ENCODE measurements at places on chromosomes 12 and 14.
A peak's percentile ranks its signal among the peaks of the same experiment; 100 is the strongest.

DNA sequence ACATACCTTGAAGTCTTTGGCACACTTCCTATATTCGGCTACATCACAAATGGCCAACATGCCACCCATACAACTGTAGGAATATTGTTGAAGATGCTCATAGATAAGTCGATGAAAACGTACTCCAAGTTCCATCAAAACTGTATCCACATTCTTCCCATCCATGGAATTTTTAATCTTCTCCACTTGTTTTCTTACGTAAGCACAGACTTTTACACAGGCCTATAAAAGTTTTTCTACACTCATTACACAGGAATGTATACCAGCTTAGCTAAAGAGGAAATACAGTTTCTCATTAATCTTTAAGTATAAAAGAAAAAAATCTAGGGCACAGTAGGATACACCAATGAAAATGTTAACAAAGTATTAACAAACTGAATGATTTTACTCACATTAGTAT lies 59.1 kb downstream of the EXOC5 start:
- DNase-seq, result peak; percentile 68

GRCh38 chr12:107488666-107489065 lies 196.9 kb upstream of the PWP1 start:
- DNase-seq, result peak; percentile 17

DNA sequence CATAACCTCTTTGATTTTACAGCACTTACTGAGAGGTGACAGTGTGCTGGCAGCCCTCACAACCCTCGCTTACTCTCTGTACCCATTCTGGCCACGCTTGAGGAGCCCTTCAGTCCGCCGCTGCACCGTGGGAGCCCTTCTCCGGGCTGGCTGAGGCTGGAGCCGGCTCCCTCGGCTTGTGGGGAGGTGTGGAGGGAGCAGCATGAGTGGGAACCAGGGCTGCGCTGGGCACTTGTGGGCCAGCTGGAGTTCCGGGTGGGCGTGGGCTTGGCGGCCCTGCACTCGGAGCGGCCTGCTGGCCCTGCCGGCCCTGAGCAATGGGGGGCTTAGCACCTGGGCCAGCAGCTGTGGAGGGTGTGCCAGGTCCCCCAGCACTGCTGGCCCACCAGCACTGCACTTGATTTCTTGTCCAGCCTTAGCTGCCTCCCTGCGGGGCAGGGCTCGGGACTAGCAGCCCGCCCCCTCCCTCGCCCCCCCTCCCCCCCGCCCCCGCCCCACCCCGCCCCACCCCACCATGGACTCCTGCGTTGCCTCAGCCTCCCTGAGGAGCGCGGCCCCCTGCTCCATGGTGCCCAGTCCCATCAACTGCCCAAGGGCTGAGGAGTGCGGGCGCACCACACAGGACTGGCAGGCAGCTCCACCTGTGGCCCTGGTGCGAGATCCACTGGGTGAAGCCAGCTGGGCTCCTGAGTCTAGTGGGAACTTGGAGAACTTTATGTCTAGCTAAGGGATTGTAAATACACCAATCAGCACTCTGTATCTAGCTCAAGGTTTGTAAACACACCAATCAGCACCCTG lies 9.9 kb downstream of the MDGA2 start:
- DNase-seq, result no peak

DNA sequence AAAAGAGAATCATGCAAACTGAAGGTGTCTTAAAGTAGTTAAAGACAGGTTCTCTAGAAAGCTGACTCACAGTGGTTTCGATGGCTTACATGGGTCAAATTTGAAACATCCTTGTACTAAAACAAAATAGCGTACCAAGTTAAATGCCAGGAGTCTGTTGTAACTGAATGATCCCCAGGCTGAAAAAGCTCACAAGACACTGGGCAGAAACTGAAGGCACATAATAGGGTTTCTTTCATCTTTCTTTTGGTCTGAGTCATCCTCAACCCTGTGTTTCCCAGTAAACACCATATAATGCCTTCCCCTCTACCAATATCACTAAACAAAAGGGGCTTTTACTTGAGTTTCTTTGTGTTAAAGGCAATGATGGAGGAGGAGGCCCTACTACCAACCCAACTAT lies 12.8 kb downstream of the ZFYVE1 start:
- peak; percentile 39 for DNase-seq

GRCh38 chr12:94679554-94680195 lies 29.3 kb upstream of the TMCC3 start:
- DNase-seq, result no peak

- DNase-seq, result peak; percentile 30
Measured at GRCh38 chr12:21906919-21907493, 34.2 kb downstream of the ABCC9 start.

DNA sequence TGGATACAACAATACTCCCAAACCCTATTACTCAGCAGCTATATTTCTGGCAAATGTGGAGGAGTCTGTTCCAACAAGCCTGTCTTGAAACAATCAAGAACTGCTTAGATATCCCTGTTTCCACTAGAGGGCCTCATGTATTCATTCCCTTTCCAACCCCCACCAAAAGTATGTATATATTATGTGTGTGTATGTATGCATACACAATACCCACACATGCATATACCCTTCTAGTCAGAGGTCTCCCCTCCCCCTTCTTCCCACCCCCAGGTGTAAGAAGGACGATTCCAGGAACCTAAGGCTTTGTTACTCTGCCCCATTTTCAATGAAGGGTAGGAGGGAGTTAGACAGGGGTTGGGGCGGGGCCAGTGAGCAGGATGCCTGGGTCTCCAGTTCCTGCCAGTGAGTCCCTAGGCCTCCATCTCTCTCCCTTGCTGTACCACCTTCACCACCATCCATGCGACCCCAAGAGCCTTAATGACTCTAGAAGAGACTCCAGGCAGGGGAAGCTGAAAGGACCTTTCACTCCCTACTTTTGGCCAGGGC lies at the start of gene DGKA:
Gene DGKA, plus strand, starts transcription at position 392 of the 546 bp plus-strand sequence. CDS start 5,342 bp downstream, outside the sequence.
- peak; percentile 61 for DNase-seq

- no peak for DNase-seq
Measured at GRCh38 chr14:105864116-105864515, 337.7 kb downstream of the TMEM121 start.

DNA sequence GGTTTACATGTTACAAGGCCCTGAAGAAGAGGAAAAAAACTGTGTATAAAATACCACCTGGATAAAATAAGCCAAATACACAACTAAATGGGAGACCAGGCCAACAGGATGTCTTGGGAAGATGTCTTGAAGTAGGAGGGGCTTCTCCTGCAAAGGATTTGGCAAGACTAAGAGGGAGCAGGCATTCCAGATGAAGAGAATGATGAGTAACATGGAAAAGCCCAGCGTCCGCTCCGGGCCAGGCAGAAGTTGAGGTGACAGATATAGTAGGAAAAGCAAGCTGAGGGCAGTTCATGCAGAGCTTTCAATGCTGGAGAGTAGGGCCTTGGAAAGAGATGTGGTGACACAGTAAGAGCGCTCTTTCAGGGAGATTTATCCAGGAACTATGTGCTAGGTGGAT lies 16.1 kb upstream of the EIF4B start:
- DNase-seq, result peak; percentile 49

DNA sequence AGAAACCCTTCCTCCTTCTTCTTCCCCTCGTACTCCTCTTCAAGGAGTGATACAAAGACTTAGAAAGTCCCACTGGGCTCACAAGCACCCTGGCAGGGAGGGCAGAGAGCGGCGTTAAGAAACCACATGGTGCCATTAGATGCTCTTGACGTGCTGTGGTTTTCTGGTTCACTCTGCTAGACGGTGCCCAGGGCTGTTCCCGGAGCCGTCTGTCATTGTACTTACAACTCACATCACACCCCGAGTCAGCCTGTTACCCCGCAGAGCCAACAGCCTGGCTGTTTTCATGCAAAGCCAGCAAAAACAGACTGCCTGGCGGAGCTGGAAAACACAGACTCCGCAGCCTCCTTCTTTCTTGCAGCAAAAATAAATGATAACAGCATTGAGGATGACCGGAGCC lies 232.6 kb upstream of the TBX3 start:
- peak; percentile 11 for DNase-seq

DNA sequence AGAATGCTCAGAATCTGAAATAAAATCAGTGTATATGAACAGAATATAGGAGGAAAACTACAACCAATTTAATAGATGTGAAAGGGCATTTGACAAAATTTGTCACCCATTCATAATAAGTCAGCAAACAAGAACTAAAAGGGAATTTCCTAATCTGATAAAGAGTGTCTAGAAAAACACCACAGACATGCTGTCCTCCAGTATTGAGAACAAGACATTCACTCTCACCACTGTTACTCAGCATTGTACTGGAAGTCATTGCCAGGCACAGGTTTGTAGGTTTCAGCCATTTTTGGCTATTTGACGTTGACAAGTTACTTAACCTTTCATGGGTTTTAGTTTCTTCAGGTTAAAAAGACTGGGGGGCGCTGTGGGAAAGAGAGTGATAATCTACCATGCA lies 13.2 kb downstream of the EIF2S1 start:
- DNase-seq, result no peak

DNA sequence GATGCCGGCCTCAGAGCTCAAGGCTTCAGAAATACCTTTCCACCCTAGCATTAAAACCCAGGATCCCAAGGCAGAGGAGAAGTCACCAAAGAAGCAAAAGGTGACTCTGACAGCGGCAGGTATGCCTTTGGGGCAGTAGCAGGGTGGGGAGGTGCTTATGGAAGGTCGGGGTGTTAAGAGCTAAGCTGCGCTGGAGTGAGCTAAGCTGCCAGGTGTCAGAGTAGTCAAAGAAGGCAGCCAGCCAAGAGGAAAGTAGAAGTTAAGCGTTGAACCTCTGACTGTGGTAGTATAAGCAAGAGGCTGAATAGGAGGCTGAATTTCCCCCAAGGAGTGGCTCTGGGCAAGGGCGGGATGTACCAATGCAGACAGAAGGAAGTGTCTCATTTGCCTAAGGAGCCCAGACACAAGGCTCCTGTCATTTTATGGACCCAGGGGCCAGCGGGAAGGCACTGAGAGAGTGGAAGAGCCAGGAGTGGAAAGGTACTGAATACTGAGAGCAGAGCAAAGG lies 29.2 kb downstream of the DYRK4 start:
- no peak for DNase-seq

- DNase-seq, result no peak
Measured at GRCh38 chr14:68947802-68948201, 31.3 kb downstream of the ACTN1 start.

DNA sequence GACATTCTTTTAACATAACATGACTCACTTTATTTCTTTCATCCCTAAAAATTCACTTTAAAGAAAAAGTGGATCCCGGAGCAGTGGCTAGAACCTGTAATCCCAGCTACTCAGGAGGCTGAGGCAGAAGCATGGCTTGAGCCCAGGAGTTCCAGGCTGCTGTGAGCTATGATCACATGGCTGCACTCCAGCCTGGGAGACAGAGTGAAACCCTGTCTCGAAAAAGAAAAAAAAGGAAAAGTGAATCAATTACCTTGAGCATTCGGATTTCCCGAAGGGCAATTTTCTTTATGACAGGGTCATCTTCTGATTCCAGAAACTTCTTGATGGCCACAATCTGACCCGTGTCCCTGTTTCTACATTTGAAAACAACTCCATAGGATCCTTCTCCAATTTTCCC lies 1.2 kb downstream of the CDKL1 start:
- no peak for DNase-seq

- no peak for DNase-seq
Measured at GRCh38 chr12:3597526-3598210, 106.7 kb downstream of the PRMT8 start.

- DNase-seq, result peak; percentile 82
Measured at GRCh38 chr14:86796221-86797074, 1196.5 kb downstream of the GALC start.

DNA sequence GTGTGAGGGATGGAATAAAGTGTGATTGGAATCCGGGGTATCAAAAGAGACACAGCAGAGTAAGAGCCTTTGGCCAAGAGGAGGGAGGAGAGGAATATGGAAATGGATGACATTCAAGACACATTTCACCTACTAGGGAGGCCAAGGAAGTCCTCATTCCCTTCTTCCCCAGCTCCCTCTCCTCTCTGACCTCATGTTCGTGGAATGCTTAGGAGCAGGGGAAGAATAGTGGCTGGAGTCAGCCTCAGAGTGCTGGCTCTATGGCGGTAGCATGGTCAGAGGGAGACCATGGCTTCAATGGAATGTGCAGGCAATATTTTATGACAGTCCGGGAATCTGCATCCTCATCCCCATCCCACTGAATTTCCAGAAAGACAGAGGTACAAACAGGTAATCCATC lies 196.6 kb downstream of the EGLN3 start:
- DNase-seq, result peak; percentile 74

DNA sequence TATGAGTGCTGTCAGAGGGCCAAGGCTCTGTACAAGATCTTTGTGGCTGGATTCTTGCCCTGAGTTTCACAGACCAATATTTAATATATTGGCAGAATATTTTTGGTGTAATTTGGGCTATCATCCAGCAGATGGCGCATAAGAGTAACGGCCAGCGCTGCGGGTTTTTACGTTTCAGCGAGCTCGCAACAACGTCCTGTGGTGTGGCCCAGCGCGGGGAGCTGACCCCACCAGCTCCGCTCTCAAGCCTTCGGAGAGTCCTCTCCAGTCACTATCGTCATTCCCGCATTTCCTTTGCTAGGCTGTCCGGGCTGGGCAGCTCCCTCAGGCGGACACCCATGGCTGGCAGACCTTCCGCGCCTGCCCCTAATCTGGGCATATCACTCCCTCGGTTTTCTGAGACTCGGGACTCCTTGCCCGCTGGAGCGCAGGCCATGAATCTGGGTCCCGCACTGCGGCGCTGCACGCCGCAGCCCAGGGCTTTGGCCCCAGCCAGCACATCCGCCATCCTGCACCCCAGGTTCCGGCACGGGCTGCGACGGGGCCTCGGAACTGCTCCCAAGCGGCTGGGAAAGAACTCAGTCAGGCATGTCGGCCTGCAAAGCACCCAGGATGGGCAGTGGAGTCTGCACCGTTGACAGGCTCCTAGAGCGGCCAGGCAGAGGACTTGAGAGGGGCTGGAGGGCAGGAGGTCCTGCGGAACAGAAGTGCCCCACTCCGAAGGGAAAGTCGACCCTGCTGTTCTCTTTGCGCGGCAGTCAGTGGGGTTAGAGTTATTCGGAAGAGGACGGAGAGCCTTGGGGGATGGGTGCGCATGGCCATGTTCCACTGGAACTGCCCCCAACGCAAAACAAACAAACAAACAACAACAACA lies 18.4 kb downstream of the OLR1 start:
- peak; percentile 51 for DNase-seq

DNA sequence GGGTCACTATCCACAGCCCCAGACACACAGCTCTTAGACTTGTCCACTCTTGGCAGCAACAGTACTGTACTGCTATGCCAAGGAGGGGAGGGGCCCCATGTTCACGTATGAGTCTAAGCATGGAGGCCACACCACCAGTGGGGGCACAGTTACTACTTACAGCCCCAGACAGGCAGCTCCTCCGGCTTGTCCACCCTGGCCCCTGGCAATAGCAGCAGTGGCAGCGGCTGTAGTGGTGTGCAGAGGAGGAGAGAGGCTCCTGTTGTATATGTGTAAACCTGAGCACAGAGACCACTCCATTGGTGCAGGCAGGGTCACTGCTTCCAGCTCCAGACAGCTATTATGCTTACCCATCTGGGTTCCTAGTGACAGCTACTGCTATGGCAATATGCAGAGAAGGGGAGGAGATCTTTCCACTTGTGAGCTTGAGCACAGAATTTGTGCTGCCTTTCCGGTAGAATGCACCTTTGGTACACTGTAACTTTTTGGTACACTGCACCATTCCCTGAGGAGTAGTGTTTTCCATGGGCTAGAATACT lies 113.2 kb downstream of the RAD51B start:
- no peak for DNase-seq

- no peak for DNase-seq
Measured at GRCh38 chr12:128399253-128399652, 132.3 kb downstream of the TMEM132C start.

GRCh38 chr14:65414961-65415589 lies 2.5 kb downstream of the FUT8 start:
- DNase-seq, result peak; percentile 9

All from astrocyte (in vitro differentiated cells and primary cell).